Immature natural killer cell (primary cell): ENCODE measurements at places on chromosomes 2 and 18.

DNA sequence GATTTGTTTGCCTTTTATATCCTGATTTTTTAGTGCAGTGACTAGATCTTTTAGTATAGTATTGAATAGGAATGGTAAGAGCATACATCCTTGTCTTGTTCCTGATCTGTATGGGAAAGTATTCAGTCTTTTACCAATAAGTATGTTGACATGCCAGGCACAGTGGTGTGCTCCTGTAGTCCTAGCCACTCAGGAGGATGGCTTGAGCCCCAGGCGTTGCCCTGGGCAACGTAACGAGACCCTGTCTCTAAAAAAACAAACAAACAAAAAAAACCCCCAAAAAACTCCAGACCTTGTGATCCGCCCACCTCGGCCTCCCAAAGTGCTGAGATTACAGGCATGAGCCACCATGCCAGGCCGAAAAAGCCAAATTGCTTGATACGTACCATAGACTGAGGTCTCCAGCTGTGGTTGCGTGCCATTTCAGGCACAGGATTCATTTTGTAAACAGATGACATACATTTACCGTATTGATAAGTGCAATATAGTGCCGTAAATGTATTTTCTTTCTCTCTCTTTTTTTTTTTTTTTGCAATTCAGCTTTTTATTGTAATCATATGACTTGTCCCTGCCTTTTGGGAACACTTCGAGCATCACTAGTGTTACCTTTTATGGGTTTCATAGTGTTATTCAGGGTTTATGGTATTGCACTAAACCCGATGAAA, 18.5 kb downstream of the BIRC6 start:
- DNase-seq: no peak

DNA sequence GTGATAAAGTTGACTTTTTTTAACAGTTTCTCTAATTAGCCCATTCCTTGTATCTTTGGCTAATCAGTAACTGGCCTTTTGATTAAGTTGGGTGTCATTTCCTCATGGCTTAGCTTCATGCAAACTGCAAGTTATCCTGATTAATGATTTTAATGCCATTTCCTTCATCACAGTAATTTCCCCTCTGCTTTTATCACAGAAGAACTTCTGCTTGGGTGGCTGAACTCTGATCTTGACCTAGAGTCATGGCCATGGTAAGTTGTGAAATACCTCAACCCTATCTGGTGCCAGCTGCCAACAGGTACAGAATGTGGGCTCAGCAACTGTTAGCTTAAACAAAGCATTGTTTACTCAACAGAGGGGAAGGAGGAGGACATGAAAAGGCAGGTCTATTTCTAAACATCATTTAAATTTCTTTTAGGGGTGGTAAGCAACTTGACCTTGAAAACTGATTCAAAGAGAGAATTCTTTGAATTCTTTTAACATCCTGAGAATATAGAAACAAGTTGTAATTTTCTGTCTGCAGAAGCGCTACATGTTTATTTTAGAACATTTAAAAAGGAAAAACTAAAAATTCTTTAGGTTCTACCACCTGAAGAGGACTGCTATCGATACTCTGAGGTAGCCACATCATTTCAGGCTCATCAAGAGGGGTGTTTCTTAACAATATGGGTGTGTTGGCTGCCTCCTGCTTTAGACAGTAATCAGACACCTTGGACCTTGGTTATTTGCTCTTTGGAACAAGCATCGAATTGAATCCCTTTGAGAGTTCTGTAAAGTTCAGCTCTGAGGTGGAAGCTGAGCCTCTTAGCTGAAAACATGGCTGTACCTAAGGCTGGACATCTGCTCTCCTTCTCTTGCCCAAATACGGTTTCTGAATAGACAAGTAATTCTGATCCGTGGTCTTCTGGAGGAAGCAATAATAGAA, 39.7 kb downstream of the ANXA4 start:
- no peak for DNase-seq

DNA sequence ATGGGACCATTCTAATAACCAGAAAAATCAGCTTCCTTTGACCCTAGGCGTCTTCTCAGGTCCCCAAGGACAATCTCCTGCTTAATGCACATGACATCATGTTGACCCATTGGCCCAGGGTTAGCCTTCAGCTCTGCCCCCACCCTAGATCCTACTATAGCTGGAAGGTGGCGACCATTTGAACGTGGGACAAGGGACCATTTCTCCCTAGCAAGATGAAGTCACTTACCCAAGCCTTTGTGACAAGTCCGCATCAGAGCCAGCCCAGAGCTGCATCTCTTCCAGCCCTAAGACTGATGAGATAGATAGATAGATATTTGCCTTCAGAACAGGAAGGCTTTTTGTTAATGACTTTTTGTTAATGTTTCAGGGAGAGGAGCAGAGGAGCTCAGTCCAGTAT, 28.2 kb upstream of the TAF1B start:
- DNase-seq: no peak

- no peak for DNase-seq
These were observed 200.0 kb downstream of the GBX2 start for GRCh38 chr2:235968155-235968554.

GRCh38 chr2:28363686-28364280, 28.9 kb upstream of the FOSL2 start:
- no peak for DNase-seq

GRCh38 chr2:140596447-140596846, 1534.4 kb downstream of the LRP1B start:
- DNase-seq: no peak

- DNase-seq: no peak
These were observed 154.9 kb downstream of the MGAT5 start for GRCh38 chr2:134408791-134409190.

- no peak for DNase-seq
These were observed 136.5 kb downstream of the DOK6 start for GRCh38 chr18:69537183-69537582.

DNA sequence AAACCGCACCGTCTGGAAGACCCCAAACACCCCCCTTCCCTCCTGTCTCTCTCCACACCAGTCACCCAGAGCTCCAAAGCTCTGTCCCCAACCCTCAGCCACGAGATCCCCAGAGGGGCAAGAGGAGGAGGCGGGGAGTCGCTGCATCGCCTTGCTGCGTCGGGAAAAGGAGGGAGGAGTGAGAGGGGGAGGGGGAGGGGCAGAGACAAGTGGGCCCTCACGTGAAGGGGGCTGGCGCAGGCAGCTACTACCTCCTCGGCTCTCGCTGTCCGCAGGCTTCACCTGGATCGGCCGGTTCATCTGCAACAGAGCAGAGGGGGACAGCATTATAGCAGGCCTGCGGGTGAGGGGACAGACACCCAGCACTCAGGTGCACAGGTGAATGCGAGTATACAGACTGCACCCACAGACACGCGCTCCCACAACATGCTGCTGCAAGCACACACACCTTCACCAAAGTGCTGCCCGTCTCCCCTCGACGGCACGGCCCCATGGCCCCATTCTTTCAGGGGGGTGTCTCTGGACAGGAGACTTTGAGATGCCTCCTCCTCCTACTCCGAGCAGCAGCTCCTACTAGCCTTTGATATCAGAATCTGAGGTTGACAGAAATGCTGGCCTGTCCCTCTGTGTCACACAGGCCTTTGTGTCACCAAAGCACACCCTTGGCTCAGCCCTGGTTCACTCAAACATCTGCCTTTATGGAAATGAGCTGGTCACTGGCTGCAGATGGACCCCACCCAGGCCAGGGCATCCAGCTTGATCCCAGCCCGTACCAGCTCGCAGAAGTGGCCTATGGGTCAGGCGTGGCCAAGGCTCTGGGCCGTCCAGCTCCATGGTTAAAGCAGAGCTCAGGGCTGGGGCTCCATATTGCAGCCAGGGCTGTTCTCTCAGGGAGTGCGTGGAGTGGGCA, 243.8 kb downstream of the CELF4 start:
- no peak for DNase-seq

- no peak for DNase-seq
These were observed 245.4 kb downstream of the NAPG start for GRCh38 chr18:10771053-10771709.

DNA sequence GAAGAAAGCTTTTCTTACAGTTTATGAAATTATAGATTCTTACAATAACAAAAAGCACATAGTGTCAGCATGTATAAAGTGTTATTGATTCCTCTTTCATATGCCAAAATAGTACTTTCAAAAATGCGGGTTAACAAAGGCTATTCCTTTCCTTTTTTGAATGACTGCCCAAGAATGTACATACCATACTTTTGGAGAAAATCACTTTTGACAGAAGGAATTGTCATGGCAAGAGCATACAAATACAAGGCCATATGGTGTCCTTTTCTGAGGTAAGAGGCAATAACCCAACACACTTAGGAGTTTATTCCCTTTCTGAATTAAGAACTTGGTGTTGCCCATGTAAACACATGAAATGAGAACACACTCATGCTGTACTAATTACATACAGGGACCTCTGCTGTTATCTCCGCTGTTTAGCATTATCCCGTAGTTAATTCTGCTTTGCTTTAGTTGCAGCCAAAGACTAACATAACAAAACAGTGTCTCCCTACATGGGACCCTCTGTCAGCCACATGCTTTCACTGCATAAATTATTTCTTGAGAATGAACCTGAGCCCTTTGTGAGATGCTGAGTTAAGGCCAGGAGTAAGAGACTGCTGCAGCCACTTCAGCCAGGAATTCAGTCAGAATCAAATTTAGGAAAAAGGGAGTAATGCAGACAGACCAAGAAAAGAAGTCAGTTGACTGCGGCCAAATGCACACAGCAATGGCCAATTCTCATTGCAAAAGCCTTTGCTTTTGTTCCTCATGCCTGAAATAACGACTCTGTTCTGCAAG, 67.0 kb downstream of the CDH2 start:
- DNase-seq: no peak

- DNase-seq: peak; percentile 92
These were observed 47.0 kb downstream of the SERTAD2 start for GRCh38 chr2:64606479-64607363.

- DNase-seq: no peak
These were observed 12.9 kb downstream of the UBR3 start for GRCh38 chr2:169839954-169840746.

- DNase-seq: no peak
These were observed 39.5 kb upstream of the IMP4 start for GRCh38 chr2:130303169-130303568.

- no peak for DNase-seq
These were observed 27.6 kb upstream of the LGALSL start for GRCh38 chr2:64426183-64426952.

DNA sequence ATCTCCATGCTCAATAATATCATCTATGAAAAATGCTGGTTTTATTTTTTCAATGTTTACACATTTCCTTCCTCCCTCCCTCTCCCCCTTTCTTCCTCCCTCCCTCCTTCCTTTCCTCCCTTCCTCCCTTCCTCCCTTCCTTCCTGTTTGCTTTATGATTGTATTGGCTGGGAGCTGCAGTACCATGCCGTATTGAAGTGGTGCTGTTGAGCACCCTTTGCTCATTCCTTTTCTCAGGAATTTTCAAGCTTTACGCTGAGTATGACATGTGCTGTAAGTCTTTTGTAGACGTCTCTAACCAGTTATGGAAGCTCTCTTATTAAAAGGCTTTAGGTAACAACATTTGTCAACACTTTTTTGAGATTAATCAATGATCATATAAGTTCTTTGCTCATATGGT, 100.4 kb downstream of the SNTG2 start:
- DNase-seq: no peak

DNA sequence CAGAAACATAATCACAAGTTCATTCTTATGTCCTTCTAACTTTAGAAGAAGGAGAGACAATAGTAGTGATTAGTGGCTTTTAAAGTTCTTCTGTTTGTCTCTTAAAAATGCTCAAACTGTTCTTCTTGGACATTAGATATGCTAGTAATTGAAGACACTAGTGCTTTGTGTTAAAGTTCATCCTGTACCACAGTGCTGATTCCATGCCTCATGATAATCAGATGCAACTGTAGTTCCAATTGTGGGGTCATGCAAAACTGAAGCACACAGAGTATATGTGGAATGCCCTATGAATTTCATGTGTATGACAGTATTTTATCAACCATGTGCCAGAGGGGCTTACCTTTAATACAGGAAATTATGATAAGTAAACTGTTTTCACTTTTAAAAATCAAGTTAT, 11.4 kb upstream of the KCNJ13 start:
- no peak for DNase-seq

DNA sequence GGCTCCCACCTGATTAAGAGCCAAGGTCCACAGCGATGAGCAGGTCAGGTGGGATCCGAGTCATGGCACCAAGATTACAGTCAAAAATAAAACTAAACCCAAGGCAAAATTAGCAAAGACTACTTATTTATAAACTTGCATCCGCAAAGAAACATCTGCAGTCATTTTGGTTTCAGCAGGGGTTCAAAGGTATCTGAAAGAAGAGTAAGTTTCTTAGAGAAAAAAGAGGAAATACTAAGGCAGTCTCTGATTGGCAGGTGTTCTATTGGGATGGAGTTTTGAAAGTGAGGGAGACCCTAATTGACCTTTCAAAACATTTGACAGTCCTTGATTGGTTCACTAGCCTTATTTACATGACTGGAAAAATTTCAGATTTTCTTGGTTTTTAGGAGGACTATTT, 11.0 kb upstream of the PLB1 start:
- DNase-seq: no peak

DNA sequence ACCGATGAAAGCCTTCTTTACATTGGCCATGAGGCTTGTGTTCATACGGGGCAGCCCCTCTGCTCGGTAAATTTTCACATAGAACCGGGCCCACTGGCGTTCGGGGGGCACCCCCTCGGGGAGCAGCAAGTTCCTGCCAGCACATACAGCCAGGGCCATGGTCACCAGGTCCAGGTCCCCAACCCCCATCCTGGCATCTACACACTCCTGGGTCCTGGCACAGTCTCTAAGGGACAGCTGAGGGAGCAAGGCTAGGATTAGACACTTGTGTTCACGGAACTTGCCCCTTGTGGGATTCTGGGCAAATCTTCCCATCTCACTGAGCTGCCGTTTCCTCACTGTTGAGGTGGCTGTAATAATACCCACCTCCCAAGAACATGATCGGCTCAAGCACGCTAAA, 5.6 kb upstream of the OTOF start:
- no peak for DNase-seq

DNA sequence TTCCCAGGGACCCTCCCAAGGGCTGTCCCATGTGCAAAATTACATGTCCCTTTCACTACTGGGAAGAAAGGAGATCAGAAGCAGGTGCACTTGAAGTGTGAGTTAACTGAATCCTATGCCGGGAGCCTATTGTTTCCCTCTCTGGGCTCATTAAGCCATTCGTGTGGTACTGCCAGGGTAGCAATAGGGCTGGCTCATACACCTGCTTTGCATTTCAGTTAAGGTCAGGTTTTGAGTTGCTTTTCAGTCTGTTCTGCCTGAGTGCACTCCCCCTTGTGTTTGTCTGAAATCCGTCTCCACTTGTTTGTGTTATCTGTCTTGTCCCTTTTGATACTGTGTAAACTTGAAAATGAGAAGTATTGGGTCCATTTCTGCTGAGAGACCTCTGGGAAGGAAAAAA, 1232.6 kb upstream of the NRXN1 start:
- no peak for DNase-seq
